ENCODE measurements at places on chromosomes 6 and 20. TPM values are rescaled to one million over a fixed set of nuclear protein-coding genes. Genes with fewer than 3 reads are reported as not detected.

GRCh38 chr6:93124006-93124632 lies 295.2 kb downstream of the EPHA7 start:
- no peak for DNase-seq

- peak; percentile 82 for DNase-seq
Observed at GRCh38 chr6:7236306-7237209, 76.4 kb downstream of the SSR1 start.

- no peak for DNase-seq
Observed at GRCh38 chr6:29964518-29964886, 22.2 kb downstream of the HLA-A start.

Gene DEFB124
- not detected for total RNA-seq

- no peak for DNase-seq
Observed at GRCh38 chr6:38349795-38350194, 289.9 kb downstream of the BTBD9 start.

DNA sequence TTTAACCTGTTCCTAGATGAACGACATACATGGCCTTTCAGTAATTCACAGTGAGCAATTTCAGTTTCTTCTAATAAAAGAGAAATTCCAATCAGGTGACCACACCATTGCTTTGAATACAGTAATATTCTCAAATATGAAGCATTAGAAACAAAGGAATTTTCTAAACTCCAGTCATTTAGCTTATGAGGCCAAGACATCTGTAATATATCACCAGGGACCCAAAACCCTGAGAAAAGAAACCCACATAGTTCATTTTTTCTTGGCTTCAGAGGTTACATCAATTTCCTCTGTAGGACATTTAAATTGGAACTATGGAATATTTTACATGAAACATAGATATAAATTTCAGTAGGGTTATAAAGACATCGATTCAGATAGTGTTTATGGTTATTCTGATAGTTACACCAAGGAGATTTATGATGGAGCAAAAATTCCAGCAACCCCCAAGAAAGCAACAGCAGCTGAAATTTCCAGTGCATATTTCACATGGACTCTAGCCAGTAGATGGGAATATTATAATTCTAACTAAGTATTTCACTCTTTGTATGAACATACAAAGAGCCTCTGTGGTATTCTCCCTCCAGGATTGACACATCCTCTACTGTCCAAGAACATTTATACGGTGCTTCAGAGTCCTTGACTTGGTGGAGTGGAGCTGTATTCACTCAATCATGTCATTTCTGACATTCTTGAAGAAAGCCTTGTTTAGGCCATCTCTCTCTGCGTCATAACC lies 82.9 kb downstream of the ADGRG6 start:
- no peak for DNase-seq
